ENCODE measurements at places on chromosomes 2 and 18. TPM values are rescaled to one million over a fixed set of nuclear protein-coding genes. Genes with fewer than 3 reads are reported as not detected.

The CCDC141 gene
- not detected for total RNA-seq

The MYO7B gene
- total RNA-seq = 1.8 TPM

The KIAA2012 gene
- 0.03 TPM for total RNA-seq

The FAM161A gene
- 1.3 TPM for total RNA-seq

DNA sequence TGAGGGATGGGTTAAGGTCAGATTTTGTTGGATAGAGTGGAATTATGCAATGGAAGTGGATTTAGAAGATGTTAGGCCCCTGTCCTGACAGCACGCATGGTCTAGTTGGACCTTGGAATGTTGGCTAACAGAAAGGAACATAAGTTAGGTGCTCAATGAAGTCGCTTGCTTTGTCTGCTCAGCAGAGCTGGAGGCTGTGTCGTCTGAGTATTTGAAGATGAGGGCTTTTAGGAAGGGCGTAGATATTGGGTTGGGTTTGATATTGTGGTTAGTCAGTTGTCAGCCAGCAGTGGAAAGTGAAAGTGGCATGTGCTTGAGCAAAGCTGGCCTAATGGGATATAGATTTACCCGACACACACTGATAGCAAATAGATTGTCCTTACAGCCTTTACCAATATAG lies 239.3 kb downstream of the PRKCE start:
- no peaks in the 10 kb centered on the region for H3K36me3 ChIP-seq
- no peaks in the 10 kb centered on the region for H3K27me3 ChIP-seq
- H3K27ac ChIP-seq = no peak overlapping the region
- no peak overlapping the region for H3K4me3 ChIP-seq
- DNase-seq = no peak

DNA sequence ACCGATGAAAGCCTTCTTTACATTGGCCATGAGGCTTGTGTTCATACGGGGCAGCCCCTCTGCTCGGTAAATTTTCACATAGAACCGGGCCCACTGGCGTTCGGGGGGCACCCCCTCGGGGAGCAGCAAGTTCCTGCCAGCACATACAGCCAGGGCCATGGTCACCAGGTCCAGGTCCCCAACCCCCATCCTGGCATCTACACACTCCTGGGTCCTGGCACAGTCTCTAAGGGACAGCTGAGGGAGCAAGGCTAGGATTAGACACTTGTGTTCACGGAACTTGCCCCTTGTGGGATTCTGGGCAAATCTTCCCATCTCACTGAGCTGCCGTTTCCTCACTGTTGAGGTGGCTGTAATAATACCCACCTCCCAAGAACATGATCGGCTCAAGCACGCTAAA lies 5.6 kb upstream of the OTOF start:
- no peaks in the 10 kb centered on the region for H3K27me3 ChIP-seq
- H3K36me3 ChIP-seq = no peaks in the 10 kb centered on the region
- H3K4me3 ChIP-seq = no peak overlapping the region
- H3K27ac ChIP-seq = no peak overlapping the region
- DNase-seq = no peak

DNA sequence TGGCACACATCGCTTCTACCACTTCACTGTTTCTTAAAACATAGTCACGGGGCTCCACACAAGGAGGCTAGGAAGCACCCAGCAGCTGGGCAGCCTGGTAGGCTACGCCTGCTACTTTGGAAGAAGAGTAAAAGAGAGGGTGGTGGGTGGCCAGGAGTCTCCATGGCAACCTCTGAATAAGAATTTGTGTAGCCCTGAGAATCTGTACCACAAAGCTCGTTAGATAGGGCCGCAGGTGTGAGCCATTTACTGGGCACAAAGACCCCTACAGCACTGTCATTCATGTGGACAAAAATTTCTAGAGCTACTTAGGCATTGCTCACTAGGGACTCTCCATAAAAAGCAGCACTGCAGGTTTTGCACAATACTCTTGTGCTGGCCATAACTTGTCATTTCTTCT lies 166.4 kb upstream of the MSH6 start:
- H3K36me3 ChIP-seq = no peaks in the 10 kb centered on the region
- DNase-seq = no peak
- no peaks in the 10 kb centered on the region for H3K27me3 ChIP-seq

GRCh38 chr2:26968001-26968400 lies 2.4 kb upstream of the MAPRE3 start:
- H3K4me3 ChIP-seq = no peak overlapping the region
- DNase-seq = no peak
- H3K27me3 ChIP-seq = no peaks in the 10 kb centered on the region
- H3K36me3 ChIP-seq = no peaks in the 10 kb centered on the region

GRCh38 chr18:33653231-33653630 lies 75.2 kb downstream of the ASXL3 start:
- no peaks in the 10 kb centered on the region for H3K36me3 ChIP-seq
- H3K27me3 ChIP-seq = no peaks in the 10 kb centered on the region
- DNase-seq = no peak
- H3K4me1 ChIP-seq = no peaks in the 10 kb centered on the region

DNA sequence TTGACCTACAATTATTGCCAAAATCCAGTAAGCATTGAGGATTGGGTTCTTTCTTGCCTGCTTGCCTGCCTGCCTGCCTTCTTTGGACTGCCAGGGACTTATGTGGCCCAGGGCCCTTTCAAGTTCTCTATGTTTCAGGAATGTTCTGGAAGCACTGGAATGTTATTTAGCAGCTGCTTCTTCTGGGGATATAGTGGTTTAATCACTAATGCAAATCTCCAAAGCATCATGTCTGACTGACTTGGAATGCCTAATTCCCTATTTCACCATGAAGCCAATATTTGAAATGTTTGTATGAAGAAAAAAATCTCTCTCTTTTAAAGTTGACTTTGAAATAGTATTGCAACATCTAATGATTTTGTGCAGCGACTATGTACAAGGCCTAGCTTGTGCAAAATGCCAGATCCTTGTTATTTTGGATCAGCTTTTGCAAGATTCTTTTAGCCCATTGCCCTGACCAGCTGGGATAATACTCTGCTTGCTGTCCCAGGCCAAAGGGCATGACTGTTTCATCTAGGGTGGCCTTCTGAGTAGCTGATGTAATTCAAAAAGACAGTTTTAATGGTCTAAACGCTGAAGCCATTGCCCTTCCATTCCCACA lies 204.6 kb downstream of the RND3 start:
- H3K36me3 ChIP-seq = no peaks in the 10 kb centered on the region
- H3K4me1 ChIP-seq = no peaks in the 10 kb centered on the region
- DNase-seq = no peak
- no peaks in the 10 kb centered on the region for H3K27me3 ChIP-seq

GRCh38 chr2:2542316-2542715 lies 211.2 kb upstream of the MYT1L start:
- H3K4me1 ChIP-seq = no peaks in the 10 kb centered on the region
- no peak overlapping the region for H3K27ac ChIP-seq
- H3K27me3 ChIP-seq = no peaks in the 10 kb centered on the region
- DNase-seq = no peak
- no peaks in the 10 kb centered on the region for H3K36me3 ChIP-seq
- H3K4me3 ChIP-seq = no peak overlapping the region

DNA sequence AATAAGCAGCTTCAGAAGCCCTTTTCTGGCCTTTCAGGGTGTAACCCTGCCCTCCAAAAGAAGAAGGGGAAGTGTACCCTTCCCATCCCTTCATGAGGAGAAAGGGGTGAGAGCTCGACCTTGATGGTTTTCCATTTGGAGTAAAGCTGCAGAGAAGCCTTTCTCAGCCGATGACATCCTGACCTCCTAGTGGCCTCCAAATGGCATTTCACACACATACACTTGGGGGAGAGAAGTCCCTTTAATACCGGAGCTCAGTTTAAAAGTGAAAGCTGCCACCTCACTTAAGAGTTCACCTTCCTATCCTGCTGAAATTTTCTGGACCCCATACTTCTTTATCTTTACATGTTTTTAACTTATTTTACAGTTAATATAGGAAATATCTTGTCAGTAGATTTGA lies 716.7 kb downstream of the DCDC2C start:
- H3K4me1 ChIP-seq = no peaks in the 10 kb centered on the region
- no peak for DNase-seq
- H3K27me3 ChIP-seq = no peaks in the 10 kb centered on the region
- H3K4me3 ChIP-seq = no peak overlapping the region
- no peaks in the 10 kb centered on the region for H3K36me3 ChIP-seq

GRCh38 chr2:213227458-213227857 lies 56.8 kb upstream of the SPAG16 start:
- H3K36me3 ChIP-seq = no peaks in the 10 kb centered on the region
- peaks cover 11% of the 10 kb centered on the region for H3K4me1 ChIP-seq
- H3K4me3 ChIP-seq = no peak overlapping the region
- no peaks in the 10 kb centered on the region for H3K27me3 ChIP-seq

DNA sequence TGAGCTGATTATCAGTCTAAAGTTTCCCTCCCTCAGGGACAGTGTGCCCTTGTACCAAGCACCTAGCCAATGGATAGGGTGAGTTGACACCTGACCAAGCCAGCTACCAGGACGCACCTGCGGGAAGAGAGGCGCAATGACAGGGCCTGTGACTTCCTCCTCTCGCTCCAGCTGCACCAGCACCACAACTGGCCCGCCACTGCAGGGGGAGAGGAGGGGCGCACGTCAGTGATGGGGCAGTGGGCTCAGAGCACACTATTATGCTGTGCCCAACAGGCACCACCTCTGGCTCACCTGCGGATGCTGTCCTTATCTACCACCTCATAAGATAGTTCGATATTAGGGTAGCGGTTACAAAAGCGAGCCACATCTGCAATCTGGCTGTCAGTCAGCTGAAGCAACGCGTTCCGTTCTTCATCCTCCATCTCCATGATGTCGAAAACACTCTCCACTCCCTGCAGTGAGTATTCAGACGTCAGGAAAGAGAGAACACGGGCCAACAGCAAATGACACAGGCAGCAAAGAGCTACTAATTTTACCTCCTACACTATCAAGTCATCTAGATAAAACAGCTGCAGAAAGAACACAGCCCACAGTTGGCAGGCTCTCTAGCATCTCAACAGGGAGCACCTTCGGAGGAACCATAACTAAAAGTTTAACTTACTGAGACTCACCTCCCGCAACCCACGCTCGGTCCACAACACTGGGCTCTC lies 10.9 kb downstream of the CIAO1 start:
- H3K4me3 ChIP-seq = no peak overlapping the region
- H3K4me1 ChIP-seq = no peaks in the 10 kb centered on the region
- H3K36me3 ChIP-seq = peaks cover 93% of the 10 kb centered on the region
- H3K27ac ChIP-seq = no peak overlapping the region
- no peaks in the 10 kb centered on the region for H3K27me3 ChIP-seq
- no peak for DNase-seq

DNA sequence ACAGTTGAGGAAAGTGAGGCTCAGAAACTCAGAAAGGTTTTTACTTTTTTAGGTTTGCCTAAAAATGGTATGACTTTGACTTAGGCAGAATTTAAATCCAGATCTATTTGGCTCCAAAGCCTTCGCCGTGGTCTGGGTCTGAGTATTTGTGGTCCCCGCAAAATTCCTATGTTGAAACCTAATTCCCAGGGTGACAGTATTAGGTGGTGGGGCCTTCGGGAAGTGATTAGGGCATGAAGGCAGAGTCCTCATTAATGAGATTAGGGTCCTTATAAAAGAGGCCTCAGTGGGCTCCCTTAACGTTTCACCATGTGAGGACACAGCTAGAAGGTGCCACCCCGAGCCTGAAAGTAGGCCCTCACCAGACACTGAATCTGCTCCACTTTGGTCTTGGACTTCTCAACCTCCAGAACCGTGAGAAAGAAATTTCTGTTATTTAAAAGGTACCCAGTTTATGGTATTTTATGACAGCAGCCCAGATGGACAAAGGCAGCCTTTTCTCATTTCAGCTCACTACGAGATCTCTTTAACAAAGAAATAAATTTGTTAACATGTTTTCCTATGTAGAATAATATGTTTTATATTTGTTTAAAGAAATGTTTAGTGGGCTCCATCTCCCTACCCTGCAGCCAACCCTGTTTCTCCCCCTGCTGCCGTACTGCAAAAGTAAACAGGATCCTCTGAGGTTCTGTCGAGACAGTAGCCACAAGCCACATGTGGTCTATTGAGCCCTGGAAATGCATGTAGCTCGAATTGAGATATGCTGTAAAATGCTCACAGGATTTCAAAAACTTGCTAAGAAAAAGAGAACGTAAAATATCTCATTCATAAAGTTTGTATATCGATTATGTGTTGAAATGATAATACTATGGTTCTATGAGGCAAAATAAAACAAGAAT lies 80.6 kb downstream of the MOGAT1 start:
- H3K36me3 ChIP-seq = no peaks in the 10 kb centered on the region
- H3K4me1 ChIP-seq = peaks cover 11% of the 10 kb centered on the region
- DNase-seq = no peak
- H3K27me3 ChIP-seq = no peaks in the 10 kb centered on the region
- H3K27ac ChIP-seq = no peak overlapping the region
- H3K4me3 ChIP-seq = no peak overlapping the region

- no peaks in the 10 kb centered on the region for H3K36me3 ChIP-seq
- no peak overlapping the region for H3K4me3 ChIP-seq
- H3K4me1 ChIP-seq = peaks cover 18% of the 10 kb centered on the region
- H3K27ac ChIP-seq = no peak overlapping the region
These were observed 167.2 kb downstream of the TRIB2 start for GRCh38 chr2:12883906-12884305.

DNA sequence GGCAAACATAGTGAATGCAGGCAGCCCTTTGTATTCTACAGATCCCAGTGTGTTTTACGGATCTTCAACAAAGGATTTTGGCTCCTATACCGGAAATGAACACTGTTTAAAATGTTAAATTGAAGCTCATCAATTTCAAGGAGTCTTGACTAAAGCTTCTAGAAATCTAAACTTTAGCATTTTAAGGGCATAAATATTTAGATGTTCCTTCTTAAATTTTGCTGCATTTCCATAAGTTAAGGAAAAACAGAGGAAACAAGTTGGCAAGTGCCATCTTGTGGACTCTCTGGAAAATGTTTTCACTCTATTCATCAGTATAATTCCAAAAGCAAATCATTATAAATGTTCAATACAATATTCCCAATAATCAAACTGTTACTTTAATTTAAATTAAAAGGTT lies 19.6 kb downstream of the CHN1 start:
- H3K27ac ChIP-seq = no peak overlapping the region
- no peak for DNase-seq
- no peaks in the 10 kb centered on the region for H3K27me3 ChIP-seq
- no peak overlapping the region for H3K4me3 ChIP-seq
- no peaks in the 10 kb centered on the region for H3K4me1 ChIP-seq
- H3K36me3 ChIP-seq = no peaks in the 10 kb centered on the region

DNA sequence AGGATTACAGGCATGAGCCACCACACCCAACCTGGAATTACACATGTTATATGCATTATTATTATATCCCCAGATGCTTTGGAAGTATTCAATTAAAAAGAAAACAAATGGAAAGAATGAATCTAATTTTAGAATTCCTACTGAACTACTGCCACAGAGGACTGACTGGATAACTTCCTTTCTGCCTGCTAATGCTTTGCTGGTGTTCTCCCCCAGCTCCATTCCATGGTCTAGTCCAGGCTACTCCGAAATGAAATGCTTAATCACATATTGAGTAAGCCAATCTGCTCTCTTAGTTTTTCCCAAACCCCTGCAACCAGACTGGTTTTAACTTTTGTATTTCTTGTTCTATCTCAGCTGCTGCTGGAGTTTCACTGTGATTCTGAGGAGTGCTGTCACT lies 519.1 kb downstream of the SOX11 start:
- no peaks in the 10 kb centered on the region for H3K27me3 ChIP-seq
- DNase-seq = no peak
- no peak overlapping the region for H3K4me3 ChIP-seq
- no peaks in the 10 kb centered on the region for H3K4me1 ChIP-seq
